ENCODE measurements at places on chromosomes 3 and 15.

DNA sequence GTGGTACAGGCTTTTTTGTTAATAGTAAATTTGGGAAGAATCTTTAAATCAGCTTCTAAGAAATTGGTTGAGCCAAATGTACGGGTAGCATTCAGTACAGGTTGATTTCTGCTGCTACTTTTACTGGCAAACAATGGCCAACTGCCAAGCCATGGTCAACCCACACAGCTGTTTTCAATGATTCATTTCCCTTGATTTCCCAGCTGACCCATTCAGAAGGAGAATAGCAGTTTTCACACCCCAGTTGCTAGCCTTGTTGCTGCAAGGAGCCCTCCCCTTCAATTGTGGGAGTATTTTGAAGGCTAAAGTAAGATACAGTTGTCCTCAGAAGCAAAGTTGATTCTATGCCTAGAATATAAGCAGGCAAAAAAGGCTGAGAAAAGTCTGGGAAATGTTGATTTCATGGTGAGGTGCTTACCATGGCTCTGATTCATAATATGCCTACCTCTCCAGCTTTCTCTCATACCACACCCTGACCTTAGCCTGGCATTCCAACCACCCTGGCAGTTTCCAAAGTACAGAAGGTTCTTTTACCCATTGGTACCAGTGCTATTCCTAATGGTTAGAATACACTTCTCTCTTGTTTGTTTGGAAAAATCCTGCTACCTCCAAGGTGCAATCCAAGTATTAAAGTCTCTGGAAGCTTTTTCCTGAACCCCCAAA, 320.3 kb upstream of the TGFBR2 start:
- DNase-seq, result peak; percentile 97

DNA sequence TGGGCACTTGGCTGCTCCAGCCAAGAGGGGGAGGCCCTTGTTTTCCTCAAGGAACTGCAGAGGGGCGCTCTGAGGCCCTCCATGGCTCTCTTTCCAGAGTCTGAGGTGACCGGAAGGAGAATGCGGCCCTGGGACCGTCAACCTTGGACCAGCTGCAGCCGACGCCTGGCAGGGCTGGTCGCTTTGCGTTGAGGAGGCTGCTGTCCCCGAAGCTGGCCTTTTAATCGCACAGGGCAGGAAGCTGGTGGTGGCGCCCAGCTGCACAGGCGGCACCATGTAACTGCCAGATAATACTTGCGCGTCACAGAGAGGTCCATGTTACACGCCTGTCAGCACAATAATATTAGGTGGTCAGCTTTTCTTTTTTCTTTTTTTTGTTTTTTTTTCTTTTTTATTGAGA, 875 bp upstream of the HLTF start:
- DNase-seq, result no peak

DNA sequence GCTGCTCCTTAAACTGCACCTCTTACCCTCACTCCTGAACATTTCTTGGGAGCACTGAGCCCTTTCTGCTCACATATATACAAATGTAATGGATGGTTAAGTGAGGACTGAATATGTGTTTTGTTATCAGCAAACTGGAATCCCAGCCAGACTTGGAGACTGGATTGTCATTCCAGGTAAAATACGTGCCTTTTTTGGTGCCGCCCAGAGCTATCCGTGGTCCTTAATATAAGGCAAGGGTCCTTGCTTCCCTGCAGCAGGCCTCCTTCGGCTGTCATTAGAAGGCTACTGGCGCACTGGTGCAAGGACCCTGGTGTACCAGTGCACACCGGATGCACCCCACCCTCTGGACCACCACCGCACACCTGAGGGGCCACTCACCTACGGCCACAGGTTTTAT, 1.1 kb upstream of the GABRB3 start:
- DNase-seq, result no peak

DNA sequence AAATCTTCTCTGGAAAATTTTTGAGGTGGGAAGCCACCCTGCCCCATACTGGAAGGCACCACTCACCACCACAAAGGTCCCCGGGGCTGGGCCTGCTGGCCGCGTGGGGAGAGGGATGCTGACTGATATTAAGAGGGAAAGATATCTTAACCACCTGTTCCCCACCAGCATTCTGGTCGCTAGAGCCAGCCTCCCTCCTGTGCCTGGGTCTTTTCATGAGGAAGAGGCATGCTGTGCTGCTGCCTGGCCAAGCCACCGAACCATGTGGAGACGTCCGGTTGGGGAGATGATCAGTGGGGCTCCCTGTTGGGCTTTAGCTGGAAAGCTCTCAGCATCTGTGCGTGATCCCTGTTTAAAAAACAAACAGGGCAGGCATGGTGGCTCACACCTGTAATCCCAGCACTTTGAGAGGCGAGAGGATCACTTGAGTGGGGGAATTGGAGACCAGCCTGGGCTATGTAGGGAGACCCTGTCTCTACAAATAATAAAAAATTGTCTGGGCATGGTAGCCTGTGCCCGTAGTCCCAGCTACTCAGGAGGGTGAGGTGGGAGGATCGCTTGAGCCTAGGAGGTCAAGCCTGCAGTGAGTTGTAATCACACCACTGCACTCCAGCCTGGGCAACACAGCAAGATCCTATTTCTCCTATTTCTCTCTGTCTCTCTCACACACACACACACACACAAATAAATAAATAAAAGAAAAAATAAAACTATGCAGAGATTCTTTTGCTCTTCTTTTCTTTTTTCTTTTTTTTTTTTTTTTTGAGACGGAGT, 1.0 kb downstream of the KLHL18 start:
- no peak for DNase-seq

DNA sequence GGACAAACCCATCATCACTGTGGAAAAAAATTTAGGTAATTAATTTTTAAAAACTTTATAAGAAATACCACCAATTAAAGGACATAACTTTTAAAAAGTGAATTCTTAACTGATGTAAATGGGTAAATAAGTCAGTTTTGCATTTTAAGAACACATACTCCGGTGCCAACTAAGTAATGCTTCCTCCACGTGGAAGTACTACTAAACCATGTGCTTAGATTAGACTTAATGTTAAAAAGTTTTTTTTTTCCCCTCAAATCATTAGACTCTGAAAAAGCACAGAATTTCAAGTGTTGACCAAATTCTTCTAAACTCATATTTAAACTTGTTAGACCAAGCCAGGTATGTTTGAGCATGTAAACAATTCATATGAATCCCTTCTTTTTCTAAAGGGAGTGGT, 242.0 kb downstream of the NFKBIZ start:
- DNase-seq, result no peak

GRCh38 chr15:33328106-33328505, 17.3 kb downstream of the RYR3 start:
- DNase-seq, result no peak

GRCh38 chr3:43885908-43886618, 195.3 kb downstream of the ABHD5 start:
- DNase-seq, result no peak

DNA sequence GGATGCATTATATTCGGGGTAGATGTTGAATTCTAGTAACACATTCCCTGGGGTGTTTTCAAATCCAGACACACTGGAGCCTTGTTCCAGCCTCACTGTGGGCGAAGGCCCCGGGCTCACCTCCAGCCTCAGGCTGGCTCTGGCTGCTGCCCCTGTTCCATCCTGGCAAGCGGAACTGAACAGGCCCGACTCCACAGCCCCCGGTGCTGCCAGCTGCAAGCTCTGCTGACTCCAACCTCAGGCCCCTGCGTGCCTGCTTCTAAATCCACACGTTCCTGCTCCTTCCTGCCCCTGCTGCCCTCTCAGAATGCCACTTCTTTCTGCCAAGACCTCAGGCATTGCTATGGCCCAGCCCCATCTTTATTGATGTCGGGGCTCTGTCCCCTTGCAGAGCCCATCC, 90.6 kb downstream of the LIPC start:
- no peak for DNase-seq

- DNase-seq, result no peak
Measured at GRCh38 chr15:40767838-40768500, 1.8 kb upstream of the C15orf62 start.

GRCh38 chr3:132407025-132407424, 10.3 kb upstream of the DNAJC13 start:
- DNase-seq, result no peak

- no peak for DNase-seq
Measured at GRCh38 chr3:139441656-139442055, 34.7 kb downstream of the RBP2 start.

GRCh38 chr3:112137781-112138180, 4.7 kb upstream of the GCSAM start:
- no peak for DNase-seq

GRCh38 chr3:59733041-59733809, 683.4 kb upstream of the CFAP20DC start:
- DNase-seq, result no peak

GRCh38 chr15:56244038-56244810, 545 bp upstream of the RFX7 start:
- peak; percentile 79 for DNase-seq

- DNase-seq, result no peak
Measured at GRCh38 chr3:61454006-61454585, 107.3 kb upstream of the PTPRG start.

GRCh38 chr15:33586786-33587697, 276.3 kb downstream of the RYR3 start:
- no peak for DNase-seq

DNA sequence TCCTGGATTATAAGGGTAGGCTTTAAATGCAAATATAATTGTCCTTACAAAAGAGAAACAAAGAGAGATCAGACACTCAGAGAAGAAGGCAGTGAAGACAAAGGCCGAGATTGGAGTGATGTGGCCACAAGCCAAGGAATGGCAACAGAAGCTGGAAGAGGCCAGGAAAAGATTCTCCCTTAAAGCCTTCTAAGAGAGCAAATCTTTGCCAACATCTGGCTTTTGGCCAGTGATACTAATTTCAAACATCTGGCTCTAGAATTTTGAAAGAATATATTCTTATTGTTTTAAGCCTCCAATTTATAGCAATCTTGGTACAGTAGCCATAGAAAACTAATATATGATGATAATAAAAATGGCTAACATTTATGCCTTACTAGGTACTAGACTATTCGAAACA, 615.8 kb upstream of the ZNF385D start:
- DNase-seq, result no peak

DNA sequence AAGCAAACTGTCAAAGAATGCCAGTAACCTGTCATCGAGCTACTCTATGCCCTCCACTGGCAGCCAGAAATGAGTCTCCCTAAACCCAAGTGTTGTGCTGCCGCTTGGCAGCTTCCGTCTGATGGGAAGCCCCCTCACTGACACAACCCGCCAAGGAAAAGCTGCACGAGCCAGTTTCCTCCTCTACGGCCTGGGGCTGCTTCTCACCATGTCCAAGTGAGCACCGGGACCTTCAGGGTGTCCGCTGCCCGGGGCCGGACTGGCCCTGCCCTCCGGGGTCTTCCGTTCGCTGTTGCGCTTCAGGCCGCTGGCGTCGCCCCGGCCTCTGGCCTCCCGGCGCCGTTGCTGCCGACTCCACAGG, 490 bp downstream of the TOMM70 start:
- no peak for DNase-seq

- peak; percentile 41 for DNase-seq
Measured at GRCh38 chr3:124492824-124493223, 237.4 kb upstream of the UMPS start.

DNA sequence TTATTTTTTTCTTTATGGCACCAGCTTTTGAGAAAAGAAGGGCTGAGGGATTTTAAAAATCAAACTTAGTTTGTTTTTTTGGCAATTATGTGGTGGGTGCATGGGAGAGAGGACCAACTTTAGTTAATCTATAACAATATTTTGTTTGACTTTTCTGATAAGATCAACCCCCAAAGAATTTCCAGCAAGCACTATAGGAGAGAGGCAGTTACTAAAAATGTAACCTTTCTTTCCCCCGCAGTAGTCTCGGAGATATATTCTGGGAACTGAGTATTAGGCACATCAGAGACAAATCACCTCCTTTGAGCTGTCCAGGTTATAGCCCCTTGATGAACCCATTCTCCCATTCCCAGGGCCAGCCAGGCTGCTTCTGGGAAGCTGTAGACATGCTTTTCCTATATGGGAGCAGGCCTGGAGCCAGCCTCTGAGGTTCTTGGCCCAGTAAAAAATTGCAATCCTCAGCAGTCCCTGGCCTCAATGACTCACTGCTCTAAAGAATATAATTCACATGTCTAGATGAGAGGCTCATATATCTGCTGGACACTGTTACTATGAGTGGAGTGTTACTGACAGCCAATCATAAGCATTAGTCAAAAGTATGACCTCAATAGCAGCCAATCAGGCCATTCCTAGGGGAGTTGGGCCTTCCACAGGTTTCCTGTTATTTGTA, 138.3 kb upstream of the AGBL1 start:
- peak; percentile 96 for DNase-seq

- no peak for DNase-seq
Measured at GRCh38 chr3:7657214-7658112, 796.5 kb downstream of the GRM7 start.

- DNase-seq, result peak; percentile 57
Measured at GRCh38 chr3:119579366-119580066, at the start of gene ADPRH. Gene ADPRH (plus strand): TSS chr3:119579492. CDS start chr3:119582170, 2,678 bp downstream.

GRCh38 chr3:119588112-119588511, 8.8 kb downstream of the ADPRH start:
- no peak for DNase-seq

DNA sequence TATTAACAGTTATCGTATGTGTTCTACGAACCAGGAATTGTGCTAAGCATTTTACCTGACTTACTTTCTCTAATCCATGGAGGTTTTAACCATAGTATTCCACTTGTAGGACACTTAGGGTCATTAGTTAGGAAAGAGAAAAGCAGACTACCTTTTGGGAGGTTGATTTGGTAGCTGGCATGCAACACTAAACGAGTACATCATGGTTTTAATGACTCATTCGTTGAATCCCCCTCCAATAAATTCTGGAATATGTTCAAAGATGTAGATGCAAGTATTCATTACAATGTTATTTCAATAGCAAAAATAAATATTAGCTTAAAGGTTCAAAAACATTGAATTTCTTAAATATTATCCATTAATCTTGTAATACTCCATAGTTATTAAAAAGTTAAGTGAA, 162.5 kb downstream of the FMN1 start:
- peak; percentile 44 for DNase-seq

DNA sequence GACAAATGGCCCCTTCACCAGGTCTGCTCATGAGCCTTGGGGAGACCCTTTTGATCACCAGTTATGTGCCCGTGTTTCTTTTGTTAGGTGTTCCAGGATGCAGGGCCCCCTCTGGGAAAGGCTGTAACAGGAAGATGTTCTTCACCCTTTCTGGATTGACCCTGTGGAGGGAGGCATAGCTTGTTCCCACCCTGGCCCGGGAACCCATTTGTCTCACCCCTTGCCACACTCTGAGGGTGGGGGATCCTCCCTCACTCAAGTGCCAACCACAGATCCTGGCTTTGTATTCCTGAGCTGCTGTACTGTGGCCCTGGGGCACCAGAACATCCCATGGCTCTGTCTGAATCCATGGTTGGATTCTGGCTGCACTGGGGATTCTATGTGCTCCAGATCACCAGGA, 18.9 kb downstream of the IL16 start:
- DNase-seq, result no peak

- DNase-seq, result no peak
Measured at GRCh38 chr3:84194029-84194428, 764.8 kb upstream of the CADM2 start.

GRCh38 chr3:87780811-87781210, 278.0 kb downstream of the CGGBP1 start:
- DNase-seq, result no peak

GRCh38 chr3:172673210-172673679, 37.6 kb downstream of the NCEH1 start:
- peak; percentile 51 for DNase-seq

- no peak for DNase-seq
Measured at GRCh38 chr15:91469632-91470567, 369.8 kb downstream of the SV2B start.

Data from astrocyte (in vitro differentiated cells and primary cell).